ENCODE measurements at places on chromosomes 12 and 14.

GRCh38 chr14:68820999-68821683 lies 28.3 kb upstream of the ZFP36L1 start:
- DNase-seq, result no peak

- DNase-seq, result no peak
Observed at GRCh38 chr14:61470961-61471293, 149.5 kb downstream of the PRKCH start.

DNA sequence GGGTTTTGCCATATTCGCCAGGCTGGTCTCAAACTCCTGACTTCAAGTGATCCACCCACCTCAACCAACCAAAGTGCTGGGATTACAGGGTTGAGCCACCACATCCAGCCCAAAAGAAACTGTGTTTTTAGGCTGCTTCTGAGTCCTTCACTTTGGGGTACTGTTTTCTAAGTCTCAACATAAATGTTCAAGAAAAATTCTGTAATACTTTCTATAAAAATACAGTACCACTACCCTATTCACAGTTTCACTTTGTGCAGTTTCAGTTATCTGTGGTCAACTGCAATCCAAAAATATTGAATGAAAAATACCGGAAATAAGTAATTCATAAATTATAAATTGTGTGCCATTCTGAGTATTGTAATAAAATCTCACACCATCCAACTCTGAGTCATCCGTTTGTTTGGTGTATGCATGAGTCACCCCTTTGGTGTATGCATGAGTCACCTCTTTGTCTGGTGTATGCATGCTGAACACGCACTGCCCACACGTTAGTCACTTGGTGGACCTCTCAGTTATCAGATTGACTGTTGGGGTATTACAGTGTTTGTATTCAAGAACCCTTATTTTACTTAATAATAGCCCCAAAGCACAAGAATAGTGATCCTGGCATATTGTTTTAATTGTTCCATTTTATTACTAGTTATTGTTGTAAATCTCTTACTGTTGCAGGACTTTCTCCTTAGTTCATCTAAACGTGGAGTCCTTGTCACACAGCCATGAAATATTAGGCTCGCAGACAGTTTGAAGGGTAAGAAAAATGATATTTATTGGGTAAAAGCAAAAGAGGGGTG lies 190.2 kb downstream of the FSCB start:
- no peak for DNase-seq

- DNase-seq, result no peak
Observed at GRCh38 chr12:123941624-123942237, 30.9 kb downstream of the CCDC92 start.

- no peak for DNase-seq
Observed at GRCh38 chr14:22555384-22556011, 33.5 kb downstream of the DAD1 start.

DNA sequence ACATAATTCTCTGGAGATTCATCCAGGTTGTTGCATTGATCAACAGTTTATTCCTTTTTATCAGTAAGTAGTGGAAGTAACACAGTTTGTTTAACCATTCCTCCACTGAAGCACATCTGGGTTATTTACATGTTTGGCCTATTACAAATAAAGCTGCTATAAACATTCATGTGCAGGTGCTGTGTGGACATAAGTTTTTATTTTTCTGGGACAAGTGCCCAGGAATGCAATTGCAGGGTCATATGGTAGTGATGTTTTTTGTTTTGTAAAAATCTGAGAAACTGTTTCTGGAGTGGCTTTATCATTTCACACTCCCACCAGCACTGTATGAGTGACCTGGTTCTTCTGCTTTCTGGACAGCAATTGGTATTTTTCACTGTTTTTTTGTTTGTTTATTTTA lies 505.4 kb downstream of the CCER1 start:
- no peak for DNase-seq

DNA sequence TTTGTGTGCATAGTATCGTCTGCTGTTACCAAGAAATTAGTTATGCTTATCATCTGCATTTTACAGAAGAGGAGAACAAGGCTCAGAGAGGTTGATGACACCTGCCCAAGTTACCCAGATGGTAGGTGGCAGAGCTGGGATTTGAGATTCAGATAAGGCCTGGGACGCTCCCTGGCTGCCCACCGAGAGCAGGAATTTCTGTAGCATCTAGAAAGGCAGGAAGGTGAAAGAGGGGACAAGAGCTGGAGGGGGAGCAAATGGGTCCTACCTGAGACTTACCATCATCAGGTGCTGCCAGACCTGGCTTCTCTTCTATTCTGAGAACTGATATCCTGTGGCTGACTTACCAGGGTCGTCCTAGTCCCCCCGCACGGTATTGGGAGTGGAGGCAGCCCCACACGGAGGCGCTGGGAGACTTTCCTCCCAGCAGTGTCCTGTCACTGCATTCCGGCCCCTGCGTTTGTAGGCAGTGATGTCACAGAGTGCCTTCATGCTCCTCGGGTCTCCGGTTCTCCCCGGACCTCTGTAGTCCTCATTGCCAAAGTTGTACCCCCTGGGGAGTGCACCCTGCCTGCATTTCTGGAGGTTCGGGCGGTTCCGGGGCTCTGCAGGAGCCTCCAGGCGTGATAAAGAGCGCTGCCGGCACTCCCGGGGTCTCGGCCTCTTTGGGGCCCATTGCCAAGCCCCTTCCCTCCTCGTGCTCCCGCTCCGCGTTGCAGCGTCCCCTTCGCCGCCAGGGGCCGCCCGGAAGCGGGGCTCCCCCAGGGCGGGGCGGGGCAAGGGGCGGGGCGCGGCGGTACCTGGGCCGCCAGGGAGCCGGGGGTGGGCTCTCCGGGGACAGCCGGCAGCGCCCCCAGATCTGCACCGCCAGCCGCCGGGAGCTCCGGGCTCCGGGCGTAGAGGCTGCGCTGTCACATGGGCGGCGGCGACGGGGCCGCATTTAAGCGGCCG lies at the start of gene CABP1:
CABP1 (plus strand) TSS at position 856 of the 951 bp plus-strand sequence; CDS start at position 916, 60 bp downstream.
- DNase-seq, result no peak

DNA sequence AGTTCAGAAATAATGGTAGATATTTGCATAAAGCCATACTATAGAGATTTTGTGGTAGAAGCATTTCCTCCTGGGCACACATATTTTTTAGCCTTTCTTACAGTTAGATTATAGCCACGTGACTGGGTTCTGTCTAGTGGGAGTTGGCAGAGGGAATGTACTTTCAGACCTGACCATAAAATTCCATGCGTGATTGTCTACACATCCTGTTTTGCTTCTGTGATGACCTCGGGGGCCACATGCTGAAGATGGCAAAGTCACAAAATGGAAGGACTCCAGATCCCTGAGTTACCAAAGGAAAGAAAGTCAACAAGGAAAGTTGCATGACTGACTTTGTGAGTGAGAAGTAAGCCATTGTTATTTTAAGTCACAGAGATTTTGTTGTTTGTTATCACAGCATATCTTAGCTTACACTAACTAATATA lies 14.6 kb upstream of the MIA2 start:
- no peak for DNase-seq
